ENCODE measurements at places on chromosomes 6 and 20.

DNA sequence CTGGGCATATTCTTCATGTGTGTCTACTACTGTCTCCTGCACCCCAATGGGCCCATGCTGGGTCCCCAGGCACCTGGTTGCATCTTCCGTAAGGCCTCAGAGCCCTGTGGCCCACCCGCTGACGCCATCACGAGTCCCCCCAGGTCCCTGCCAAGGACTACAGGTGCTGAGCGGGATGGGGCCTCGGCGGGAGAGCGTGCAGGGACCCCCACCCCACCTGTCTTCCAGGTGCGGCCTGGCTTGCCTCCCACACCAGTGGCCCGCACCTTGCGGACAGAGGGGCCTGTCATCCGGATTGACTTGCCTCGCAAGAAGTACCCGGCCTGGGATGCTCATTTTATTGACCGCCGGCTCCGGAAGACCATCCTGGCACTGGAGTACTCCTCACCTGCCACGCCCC lies 13.2 kb upstream of the CCM2L start:
- DNase-seq, result no peak

DNA sequence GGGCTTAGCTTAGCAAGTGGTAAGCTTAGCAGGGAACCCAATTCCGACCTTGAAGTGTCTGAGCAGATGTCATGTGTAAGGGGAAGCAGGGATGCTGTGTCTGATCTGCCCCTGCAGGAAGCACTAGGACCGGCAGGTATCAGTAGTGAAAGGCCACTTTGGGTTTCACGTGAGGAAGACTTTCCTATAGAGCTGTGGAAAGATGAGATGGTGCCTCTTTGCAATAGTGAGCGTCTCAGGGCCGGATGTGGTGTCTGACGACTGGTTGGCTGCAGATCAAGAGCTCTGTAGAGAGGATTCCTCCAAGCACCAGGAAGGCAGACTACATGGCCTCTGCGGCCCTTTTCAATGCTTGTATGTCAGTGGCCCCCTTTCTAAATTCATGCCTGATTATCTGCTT lies 98.3 kb downstream of the TIAM2 start:
- DNase-seq, result no peak

DNA sequence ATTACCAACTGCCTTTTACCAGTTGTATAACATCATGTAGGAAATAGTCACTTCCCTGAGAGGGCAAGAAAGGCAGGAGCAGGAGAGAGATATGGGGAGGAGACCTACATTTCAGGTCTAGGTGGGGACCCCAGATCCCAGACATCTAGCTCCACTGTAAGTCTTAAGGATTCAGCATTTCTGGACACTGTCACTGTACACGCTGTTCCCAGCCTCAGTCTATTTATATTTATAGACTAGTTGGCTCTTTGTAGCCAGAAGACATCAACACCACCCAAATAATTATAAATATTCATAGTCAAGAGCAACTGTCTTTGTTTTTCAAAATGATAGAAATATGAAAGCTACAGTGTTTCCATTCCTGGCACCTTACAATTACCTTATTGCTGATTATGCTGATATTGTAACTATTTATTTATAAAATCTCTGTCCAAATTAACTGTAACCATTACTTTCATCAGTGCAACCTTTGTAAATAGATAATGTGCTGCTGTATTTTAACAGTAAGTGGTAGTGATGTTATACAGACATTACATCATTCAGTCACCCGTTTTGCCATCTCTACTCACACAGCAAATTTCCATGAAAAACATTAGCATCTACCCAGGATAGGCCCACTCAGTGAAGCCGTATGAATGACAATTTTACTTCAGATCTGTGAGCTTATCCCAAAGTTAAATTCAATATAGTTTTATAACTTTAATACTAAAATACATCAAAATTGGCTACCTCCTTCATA lies 162.8 kb downstream of the PTPRK start:
- DNase-seq, result no peak

GRCh38 chr20:37316116-37316774 lies 26.8 kb downstream of the MANBAL start:
- no peak for DNase-seq

DNA sequence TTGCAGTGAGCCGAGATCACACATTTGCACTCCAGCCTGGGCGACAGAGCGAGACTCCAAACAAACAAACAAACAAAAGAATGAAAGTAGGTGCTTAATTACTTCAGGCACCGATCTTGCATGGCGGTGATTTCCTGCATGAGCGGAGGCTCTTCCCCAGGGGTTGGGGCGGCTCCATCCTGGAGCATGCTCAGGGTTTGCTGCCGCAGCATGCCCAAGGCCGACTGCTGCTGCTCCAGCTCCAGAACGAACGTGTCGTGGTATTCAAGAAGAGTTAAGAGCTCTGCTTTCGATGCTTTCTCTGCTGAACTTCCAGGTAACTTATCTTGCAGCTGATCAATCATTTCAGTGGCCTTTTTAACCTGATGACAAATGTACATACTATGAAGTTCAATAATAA lies 313.8 kb downstream of the SYNE1 start:
- no peak for DNase-seq

- DNase-seq, result no peak
Measured at GRCh38 chr6:77740380-77740779, 87.5 kb downstream of the MEI4 start.
